ENCODE measurements at places on chromosomes 7 and 10.

GRCh38 chr7:100428199-100428966 lies at the start of gene ZCWPW1:
Gene ZCWPW1 (minus strand): TSS chr7:100428703. CDS start chr7:100420649, 8,054 bp downstream.
- peak; percentile 98 for DNase-seq

GRCh38 chr10:43846187-43846680 lies 197.6 kb upstream of the ZNF32 start:
- DNase-seq: peak; percentile 7

DNA sequence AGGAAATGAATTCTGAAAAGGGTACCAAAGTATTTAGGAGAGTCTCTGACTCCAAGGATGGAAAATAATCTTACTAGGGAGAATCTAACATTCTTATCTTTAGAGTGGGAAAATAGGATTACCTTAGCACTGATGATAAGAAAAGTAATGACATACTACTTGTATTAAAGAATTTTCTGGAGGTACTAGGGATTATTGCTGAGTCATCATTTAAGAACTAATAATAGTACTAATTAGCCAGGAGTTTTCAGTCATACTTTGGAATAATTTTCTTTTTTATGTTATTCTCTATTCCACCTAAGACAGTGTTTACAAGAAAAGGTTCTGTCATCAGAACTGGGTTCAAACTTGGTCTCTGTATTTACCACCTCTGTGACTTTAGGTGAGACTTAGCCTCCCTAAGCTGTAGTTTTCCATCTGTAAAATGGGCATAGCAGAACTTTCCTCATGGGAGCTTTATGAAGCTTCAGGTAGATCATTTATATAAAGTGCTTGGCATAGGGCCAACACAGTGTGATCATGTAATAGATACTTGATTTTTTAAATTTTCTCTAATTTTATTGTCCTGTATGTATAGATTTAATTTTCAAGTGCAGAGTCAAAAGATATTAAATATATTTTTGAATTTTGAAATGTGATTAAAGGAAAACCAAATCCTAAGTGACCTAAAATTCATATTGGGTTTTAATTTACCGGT lies 20.4 kb downstream of the ITGB8 start:
- DNase-seq: no peak

DNA sequence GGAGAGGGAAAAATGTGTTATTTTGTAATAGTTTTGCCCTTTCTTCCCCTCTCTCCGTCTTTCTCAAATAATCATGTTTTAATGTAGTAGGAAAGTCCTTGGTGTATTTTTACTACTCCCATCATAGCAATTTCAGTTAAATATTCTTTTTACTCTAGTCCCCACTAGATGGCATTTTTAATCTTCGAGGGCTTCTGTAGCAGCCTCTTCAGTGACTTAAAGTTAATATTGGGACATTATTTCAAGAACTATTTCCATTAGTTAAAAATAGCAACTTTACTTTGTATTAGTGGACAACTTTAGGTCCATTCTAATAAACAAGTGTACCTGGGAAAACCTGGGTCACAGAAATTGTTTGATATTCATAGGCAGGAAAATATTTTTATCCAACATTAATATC lies 23.0 kb downstream of the EDRF1 start:
- peak; percentile 5 for DNase-seq

GRCh38 chr7:128422037-128422436 lies 12.3 kb upstream of the IMPDH1 start:
- DNase-seq: no peak

DNA sequence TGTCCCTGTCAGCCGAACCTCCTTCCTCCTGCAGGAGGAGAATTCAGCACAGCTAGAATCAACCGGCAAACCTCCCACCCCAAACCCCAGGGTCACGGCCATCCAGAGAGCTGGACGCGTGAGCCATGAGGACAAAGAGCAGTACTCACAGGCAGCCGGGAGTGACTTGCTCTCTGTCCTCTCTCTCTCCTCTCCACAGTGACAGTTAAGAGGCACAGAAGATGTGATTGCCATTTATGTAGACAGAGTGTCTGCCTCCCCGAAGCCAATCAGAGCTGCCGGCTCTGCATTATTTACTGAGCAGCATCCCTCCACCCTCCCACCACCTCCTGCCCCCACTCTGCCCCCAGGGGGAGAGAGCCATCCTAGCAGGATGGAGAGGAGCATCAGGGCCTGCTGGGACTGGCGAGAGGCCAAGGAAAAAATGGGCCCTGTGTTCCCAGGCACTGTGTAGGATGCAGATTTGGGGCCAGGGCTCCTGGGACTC lies 4.3 kb downstream of the DDC start:
- no peak for DNase-seq

- no peak for DNase-seq
Observed at GRCh38 chr10:11265484-11265883, 247.8 kb downstream of the CELF2 start.

DNA sequence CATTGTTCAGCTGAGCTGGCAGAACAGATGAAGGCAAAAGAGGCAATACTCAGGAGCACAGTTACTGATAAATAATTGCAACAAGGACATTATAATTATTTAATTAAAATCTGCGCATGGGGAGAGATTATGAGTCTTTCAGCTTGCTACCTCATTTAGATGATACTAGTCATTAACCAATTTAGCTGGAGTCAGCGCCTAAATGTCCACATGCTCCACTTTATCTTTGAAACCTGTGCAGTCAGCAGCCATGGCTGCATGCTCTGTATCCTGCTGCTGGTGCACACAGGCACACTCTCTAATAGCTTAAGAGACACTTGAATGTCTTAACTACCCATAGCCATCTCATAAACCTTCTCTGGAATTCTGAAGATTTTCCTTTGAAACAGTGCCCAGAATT lies 196.8 kb downstream of the PPP1R3A start:
- no peak for DNase-seq

GRCh38 chr7:42012786-42013360 lies 224.1 kb downstream of the GLI3 start:
- DNase-seq: no peak

- no peak for DNase-seq
Observed at GRCh38 chr7:132564849-132565248, 11.4 kb downstream of the PLXNA4 start.

Measured in hematopoietic multipotent progenitor cell (in vitro differentiated cells).